Stomach (tissue), 19 donors: ENCODE measurements at places on chromosomes 7 and 10.

DNA sequence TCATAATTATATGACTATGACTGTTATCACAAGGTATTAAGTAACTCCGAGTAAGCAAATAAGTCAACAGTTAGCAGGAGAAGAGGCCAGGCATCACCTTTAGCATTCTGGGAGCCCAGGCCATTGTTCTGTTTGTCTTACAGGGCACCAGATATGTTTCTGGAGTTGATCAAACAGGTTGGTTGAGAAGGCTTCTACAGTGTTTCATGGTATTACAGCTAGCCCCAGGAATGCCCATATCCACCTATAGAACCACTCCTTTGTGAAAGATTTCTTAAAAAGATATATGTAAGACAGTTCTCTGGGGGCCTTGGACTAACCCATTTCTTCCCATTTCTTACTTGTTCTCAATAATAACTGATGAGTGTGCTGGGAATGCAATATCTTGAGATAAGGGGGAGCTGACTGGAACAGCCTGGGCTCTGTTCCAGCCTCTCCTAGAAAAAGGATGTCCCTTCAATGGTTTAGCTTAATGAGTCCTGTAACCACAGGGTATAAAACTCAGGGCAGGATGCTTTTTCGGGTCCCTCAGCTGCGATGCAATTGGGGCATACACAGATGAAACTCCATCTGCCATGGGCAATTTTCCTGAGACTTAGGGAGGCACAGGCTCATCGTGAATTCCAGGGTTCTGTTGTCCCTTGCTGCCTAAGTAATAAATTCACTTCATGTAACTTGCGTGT is 286.4 kb downstream of the BAMBI start:
- DNase-seq, result no peak

DNA sequence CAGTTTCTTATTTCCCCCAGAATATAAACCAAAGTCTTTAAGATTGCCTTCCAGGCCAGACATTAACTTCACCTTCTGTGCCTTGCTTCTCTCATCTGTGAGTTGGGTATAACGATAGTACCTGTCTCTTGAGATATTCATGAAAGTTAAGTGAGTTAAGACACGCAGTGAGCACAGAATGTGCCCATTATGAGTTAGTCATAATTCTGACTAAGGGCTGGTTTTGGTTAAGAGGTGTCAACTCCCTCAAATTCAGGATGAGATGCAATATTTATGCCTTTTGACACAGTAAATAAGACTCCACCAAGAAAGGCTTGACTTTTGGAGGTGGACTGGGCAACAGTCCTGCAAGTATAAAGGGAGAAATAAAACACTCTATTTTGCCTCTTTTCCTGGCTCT is 528.7 kb upstream of the IGFBP3 start:
- no peak for DNase-seq

DNA sequence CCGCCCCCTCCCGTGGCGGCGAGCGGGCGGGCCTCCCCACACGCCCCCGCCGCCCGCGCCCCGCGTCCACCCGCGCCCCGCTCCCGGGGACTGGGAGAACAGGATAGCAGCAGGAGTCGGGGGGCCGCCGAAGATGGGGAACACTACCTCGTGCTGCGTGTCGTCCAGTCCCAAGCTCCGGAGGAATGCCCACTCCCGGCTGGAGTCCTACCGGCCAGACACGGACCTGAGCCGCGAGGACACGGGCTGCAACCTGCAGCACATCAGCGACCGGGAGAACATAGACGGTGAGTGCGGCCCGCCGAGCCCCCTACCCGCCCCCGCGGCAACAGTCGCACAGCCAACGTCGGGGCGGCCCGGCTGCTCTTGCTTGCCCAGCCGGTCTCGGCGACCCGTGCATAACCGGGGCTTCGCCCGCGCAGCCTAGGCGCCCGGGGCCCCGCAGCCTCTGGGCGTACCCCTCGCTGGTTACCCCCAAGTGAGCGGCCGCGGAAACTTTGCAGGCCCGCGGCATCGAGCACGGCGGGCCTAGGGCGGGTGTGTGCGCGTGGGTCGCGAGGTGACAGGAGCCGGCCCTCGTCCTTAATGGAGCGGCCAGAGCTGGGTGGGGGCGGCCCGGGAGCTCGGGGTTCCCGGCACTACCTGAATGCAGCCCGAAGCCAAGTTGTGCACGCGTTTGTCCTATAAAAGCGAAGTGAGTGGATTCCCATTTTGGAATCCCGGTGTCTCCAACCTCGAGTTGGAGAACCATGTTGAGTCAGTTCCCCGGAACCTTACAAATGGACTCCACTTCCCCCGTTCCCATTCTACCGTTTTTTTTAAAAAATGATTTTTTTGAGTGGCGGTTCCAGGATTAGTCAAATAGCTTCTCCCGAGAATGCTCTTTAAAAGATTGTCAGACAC is 863 bp downstream of the CCNY start:
- peak; percentile 77 for DNase-seq

GRCh38 chr7:151801782-151802468 is 75.0 kb downstream of the PRKAG2 start:
- no peak for DNase-seq

GRCh38 chr10:124145109-124145870 is 51.9 kb upstream of the CHST15 start:
- peak; percentile 34 for DNase-seq

GRCh38 chr10:58517491-58518355 is 5.1 kb downstream of the BICC1 start:
- DNase-seq, result no peak

DNA sequence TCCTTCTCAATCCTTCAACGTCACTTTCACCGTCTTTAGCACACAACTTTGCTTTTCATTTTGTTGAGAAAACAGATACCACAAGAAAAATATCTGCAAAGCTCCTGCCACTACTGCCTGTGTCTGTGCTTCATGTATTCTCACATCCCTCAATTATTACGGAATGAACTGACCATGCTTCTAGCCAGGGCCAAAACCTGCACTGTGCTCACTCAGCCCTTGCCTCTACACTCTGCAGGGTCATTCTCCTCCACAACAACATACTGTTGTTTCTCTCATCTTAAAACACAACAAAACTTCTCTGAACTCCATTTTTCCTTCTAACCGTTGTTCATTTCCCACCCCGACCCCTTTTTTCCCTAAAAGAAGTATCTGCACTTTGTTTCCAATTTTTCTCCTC is 29.5 kb downstream of the BMPR1A start:
- no peak for DNase-seq
